Femur (tissue), 1 donor: ENCODE measurements at places on chromosomes 2 and 18.

DNA sequence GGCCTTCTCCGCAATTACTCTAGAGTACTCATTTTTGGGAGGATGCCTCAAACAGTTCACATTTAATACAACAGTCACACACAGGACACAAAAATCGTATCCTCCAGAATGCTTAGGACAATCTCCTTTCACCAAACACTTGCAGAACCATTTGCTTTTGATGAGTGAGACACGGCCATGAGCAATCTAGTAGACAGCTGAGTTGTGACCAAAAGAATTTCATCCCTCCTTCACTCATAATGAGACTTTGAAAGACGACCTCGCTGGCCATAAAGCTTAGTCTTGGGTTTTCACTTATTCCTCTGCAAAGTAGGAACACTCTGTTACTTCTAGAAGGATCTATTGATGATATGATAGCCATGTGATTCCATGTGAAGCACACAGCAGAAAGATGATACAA, 87.5 kb upstream of the SLC35G4 start:
- no peak for DNase-seq

GRCh38 chr18:22742409-22742808, 190.7 kb upstream of the RBBP8 start:
- no peak for DNase-seq

DNA sequence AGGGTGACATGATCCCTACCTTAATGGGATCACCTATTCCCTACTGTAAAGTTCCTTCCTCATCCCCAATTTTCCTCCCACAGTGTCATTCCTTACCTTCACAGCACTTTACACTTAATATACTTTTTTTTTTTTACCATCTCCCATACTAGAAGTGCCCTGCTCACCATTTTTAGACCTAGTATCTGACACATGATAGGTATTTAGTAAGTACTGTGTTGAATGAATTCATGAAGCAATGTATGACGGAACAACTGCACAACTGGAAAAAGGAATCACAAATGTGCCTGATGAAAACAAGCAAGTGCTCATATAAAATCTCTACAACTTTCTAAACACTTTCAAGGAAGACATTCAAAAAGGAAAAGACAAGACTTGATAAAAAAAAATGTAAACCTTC, 77.0 kb upstream of the ST8SIA5 start:
- DNase-seq, result no peak

GRCh38 chr2:58913082-58913726, 672.1 kb upstream of the FANCL start:
- DNase-seq, result no peak

- DNase-seq, result no peak
Measured at GRCh38 chr2:144254342-144255235, 265.3 kb downstream of the ZEB2 start.

DNA sequence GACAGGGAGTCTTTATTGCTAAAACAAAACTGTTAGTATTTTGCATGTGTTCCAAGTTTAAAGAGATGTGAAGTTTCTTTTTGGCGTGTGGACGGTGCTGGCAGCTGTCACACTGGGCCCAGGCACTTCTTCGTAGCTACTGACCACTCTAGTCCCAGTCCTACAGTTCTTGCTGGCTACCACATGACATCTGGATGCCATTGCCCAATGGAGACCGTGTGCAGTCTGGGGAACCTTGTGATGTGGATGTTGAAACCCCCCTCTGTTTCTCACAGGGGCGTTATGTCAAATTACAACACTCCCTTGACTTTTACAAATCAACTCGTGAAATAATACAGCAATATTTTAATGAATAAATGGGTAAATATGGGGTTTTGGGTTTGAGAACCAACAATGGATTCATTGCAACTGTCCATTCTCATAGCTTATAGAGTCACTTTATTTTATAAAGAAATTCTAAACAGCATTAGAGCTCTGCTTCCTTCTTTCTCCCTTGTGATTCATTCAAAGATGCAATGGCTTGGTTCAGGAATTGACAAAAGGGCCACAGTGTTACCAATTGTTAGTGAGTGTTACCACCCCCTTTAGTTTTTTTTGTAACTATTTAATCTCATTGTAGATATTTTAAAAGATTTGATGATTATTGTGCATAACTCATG, 1.2 kb downstream of the GPD2 start:
- DNase-seq, result peak; percentile 31

- DNase-seq, result no peak
Measured at GRCh38 chr2:160913323-160913722, 246.9 kb upstream of the TANK start.

DNA sequence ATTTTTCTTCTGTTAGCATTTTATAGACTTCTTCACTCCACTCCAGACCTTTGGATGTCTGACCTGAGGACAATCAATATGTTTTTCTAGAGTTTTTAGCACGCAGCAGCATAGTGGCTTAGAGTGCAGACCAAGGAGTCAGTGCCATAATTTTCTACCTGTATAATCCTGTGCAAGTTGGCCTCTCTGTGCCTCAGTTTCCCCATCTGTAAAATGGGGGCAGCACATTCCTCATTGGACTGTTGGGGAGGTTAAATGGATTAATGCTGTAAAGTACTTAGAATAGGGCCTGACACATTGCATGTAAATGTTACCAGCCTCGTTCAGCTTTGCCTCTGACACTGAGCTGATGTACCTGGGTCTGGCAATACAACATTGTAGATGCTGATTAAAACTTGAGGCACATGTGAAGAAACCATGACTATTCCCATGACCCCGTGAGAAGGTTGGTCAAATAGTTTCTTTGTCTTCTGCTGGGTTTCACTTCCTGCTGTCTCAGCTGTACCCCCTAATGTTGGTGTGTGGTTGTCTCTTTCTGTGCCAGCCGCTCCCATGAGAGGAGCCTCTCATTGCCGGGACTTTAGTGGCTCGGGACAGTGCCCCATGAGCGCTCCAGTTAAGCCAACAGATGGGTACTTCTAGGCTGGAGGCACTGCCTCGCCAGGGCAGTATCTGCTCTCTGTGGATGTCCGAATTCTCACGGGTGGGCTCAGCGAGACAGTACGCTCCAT, 125.3 kb downstream of the SH3RF3 start:
- no peak for DNase-seq

DNA sequence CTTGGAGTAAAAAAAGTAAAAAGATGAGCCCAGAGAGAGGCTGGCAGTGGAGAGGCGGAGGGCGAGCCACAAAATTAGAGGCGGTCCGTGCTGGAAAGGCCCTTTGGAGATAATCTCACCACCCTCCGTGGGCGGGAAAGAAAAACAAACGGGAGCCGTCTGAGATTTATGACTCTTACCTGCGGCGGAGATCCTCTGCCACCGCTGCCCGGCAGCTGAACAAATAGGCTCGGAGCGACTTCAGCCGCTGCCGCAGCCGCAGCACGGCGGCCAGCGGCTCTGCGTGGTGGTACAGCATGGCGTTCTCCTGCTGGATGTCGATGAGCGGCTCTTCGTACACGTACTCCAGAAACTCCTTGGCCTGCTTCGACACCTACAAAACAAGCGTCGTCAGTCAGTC, 94.6 kb downstream of the PLEKHM3 start:
- DNase-seq, result peak; percentile 34

GRCh38 chr2:83901317-83901716, 557.8 kb downstream of the SUCLG1 start:
- no peak for DNase-seq

DNA sequence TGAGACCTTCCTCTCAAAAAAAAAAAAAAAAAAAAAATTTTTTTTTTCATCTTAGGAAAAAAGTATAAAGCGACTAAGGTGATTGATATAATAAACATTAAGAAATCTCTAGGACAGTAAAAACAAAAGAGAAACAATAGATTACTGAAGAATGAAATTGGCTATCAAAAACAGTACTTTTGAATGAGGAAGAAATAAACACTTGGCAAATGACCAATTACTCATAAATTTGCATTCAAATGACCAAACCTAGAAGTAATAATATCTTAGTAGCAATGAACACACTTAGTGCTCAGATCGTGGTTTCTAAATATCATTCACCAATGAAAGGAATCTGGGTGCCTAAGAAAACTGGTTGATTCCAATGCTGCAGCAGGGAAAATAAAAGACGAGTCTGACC, 10.3 kb upstream of the SCRN3 start:
- no peak for DNase-seq

DNA sequence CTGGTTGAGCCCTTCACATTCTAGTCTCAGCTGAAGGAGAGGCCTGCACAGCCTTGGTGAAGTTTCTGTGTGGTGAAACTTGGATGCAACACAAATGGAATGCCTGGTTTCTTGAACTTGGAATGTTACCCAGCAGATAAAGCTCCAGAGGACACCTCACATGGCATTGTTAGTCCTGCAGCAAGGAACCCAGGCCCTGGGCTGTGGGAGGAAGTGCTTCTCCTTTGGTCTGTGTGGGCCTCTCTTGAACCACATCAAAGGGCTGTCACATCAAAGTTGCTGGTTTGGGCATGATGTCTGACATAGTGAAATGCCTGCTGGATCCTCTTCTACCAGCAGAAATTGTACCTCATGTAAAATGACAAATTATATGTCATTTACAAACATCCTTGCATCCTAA, 198.5 kb downstream of the FHOD3 start:
- no peak for DNase-seq

GRCh38 chr2:118040891-118041290, 27.0 kb upstream of the CCDC93 start:
- DNase-seq, result no peak

GRCh38 chr2:233049194-233049761, 10.9 kb upstream of the INPP5D start:
- DNase-seq, result no peak

DNA sequence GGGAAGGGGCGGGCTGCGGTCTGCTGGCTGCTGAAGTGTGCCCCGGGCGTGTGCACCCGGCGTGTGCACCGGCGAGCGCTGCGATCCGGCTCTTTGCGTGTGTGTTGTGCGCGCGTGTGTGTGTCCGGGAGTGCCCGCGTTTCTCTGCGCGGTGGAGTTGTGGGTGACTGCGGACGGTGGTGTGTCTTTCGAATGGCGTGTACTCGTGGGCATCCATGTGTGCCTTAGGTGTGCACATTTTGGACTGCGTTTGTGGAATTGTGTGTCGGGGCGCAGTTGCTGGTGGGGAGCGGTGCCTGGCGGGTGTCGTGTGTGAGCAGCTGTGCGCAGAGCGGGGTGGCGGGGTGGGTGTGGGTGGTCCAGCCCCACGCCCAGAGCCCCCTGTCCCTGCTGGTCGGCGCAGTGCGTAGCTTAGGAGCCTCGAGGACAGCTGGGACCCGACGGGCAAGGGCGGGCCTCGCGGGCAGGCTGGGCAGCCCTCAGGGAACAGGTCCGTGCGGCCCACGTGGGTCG, 533 bp downstream of the HPCAL1 start:
- DNase-seq, result no peak

DNA sequence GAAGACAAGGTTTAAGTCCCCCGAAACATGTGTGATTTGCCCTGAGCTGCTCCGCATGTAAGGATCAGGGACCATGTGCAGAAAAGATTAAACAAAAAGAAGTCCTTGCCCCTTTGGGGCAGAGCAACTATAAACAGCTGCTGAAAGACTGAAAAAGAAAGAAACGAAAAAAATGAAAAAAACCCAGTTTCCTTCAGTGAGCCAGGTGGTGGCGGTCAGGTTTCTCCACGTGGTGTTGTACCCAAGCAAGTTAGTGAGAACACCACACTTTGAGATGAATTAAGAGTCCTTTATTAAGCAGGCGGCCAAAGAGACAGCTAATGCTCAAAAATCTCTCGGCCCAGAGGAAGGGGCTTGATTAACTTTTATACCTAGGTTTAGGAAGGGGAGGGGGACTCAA, 404.9 kb upstream of the SYT4 start:
- no peak for DNase-seq

DNA sequence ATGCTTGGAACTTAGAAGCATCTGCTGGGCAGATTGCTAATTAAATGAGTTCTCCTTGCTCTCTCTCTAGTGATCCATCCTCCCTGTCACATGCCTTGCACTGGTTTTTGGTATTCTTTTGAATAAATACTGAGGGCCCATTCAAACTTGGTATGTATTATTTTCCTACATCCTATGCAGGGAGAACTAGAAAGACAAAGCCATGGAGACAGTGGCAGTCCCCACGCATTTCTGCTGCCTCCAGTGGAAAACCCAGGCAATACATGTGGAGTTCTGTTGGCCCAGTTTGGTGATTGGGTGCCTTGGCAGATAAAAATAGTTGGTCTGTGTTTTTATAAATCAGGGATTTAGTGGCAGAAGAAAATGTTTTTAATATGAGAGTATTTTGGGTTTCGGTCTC, 68.7 kb downstream of the DIS3L2 start:
- DNase-seq, result no peak

DNA sequence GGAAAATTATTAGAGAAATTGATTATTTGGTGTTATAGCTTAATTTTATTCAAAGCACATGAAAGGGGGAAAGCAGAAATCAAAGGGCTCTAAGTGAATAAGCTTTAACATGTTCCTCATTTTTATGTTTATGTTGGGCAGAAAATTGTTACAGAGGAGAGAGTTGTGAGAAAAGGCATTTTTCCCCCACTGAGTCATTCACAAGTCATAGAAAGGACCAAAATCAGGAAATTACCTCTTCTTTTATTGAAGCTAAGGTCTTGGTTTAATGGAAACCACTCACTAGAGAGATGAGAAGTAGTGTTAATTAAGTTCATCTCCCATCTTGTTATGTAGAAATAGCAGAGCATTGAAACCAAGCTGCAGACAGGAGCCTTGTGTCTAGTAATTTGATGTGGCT, 175.3 kb upstream of the THUMPD2 start:
- no peak for DNase-seq

GRCh38 chr2:193349642-193350041, 1154.9 kb upstream of the TMEFF2 start:
- no peak for DNase-seq

- no peak for DNase-seq
Measured at GRCh38 chr2:142944721-142945120, 67.3 kb downstream of the KYNU start.

DNA sequence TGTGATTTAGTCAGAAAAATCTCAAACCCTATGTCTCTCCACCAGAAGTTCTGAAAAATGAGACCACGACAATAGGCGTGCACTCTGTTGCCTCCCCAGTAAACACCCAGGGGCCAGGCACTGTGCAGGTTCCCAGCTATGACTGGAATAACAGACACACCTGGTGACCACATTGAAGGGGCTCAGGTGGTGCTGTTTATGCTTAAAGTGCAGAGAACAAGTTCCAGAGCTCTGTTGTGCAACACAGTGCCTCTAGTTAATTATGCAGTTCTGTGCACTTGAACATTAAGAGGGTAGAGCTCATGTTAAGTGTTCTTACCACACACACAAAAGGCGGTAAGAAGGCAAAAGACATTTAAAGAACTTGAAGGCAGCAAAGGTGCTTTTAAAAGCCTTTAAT, 52.6 kb upstream of the AFF3 start:
- DNase-seq, result no peak
